ENCODE measurements at places on chromosomes 4 and X. TPM values are rescaled to one million over a fixed set of nuclear protein-coding genes. Genes with fewer than 3 reads are reported as not detected.

The TRPC5OS gene
- not detected for total RNA-seq

DNA sequence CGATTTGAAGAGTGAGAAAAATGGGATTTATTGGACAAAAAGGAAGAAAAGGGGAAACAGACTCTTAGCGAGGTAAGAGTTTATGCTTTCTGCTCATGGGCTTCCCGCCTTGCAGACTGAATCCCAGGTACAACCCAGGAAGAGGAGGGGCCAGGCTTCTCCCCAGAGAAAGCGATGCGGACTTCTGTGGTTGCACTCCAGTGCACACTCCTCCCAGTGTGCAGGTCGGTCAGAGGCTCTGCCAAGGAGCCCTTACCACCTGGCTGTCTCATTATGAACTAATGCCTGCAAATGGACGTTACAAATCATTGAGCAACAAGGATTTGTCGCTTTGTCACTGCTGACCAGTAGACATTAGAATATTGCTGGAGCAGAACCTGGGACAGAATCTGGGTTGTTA is 39.9 kb upstream of the GLRA2 start:
- no peak for DNase-seq

The SHROOM2 gene
- total RNA-seq, result not detected

- DNase-seq, result peak; percentile 26
Measured at GRCh38 chr4:1309261-1310010, 19.7 kb downstream of the MAEA start.

DNA sequence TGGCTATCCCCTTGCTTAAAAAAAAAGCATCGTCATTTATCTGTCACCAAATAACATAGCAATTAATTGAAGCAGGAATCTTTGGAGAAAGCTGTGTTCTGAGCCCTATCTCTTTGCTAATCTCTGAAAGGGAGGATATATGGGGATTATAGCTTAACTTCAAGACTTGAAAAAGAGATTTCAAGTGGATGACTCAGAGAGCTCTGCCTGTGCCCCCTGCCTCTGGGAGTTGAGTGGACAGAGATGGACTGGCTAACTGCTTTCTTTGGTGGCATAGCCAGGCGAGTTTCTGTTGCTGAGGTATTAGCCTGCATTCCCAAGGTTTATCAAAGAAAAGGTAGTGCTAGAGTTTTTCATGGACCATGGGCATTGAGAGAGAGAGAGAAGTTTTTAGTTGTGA is 91.6 kb downstream of the DDIT4L start:
- no peak for DNase-seq

The RAI2 gene
- total RNA-seq, result 0.83 TPM

- DNase-seq, result no peak
Measured at GRCh38 chr4:30721185-30722091, 1.3 kb downstream of the PCDH7 start.

The CLGN gene
- total RNA-seq, result not detected

DNA sequence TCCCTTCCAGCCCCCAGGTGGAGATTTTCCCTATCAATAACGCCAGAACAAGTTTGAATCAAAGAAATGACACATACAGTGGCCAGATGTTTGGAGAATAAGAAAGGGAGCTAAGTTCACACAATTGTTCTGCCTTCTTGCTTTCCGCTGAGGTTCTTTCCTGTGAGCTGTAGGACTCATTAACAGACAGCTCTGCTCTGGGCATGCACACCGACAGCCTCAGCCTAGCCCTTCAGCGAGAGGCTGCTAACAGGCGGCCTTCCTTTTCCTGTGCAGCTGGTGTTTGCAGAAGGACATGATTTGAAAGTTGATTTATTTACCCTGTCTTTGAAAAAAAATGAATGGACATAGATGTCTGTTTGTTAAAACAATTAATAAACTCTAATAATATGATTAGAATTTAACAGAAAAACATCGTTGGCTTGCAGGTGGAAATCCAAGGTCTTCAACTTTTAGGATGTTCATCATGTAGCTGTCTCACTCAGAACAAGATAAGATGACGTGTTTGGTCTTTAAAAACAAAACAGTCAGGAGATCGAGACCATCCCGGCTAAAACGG is 183.3 kb downstream of the KDR start:
- DNase-seq, result peak; percentile 6

DNA sequence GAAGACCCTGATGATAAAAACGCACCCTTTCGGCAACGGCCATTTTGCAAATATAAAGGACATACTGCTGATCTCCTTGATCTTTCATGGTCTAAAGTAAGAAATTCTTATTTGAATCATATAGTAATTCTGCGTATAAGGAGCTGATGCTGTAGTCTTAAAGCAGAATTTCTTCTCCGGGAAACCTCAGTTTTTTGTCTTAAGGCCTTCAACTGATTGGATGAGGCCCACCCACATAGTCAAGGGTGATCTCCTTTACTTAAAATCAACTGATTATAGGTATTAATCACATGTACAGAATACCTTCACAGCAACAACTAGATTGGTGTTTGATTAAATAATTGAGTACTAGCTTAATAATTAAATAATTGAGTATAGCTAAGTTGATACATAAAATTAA is 62.8 kb upstream of the DOCK11 start:
- no peak for DNase-seq

GRCh38 chrX:154829926-154830442 is 4.5 kb downstream of the SMIM9 start:
- DNase-seq, result no peak

The COX7B2 gene
- not detected for total RNA-seq

DNA sequence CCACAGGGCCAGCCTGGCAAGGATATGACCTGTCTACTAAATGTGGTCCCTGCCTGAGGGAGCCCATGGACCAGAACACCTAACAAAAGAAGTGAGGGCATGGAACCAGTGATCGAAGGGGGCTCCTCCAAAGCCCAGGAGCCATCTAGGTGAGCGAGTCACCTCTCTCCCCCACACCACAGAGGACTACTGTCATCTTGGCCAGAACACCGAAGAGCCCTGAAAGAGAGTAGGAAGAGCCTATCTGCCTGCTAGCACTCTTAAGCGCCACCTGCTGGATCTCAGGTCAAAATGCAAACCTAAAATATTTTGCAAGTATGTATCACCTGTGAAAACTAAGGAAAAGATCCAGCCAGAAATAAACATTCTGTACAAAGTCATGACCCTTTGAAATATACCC is 137.9 kb upstream of the ZXDB start:
- DNase-seq, result no peak

DNA sequence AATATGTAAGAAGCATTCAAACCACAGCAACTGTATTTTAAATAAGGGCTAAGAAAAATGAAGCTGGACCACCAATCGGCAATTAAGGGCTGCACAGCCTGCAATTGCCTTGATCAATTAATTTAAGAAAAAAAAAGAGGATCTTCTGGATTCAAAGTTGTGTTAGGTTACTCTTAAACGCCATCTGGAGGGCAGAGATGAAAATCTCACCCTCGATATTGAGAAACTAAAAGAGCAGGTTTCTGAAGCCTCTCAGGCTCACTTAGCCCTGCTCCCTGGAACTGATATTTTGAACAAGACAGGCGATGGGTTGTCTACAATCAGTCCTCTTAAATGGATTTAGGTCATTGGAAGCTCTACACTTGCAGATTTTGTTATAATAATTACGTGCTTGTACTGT is 579.4 kb downstream of the GRXCR1 start:
- DNase-seq, result no peak

GRCh38 chr4:133597251-133597650 is 448.2 kb downstream of the PCDH10 start:
- DNase-seq, result no peak

The CENPU gene
- total RNA-seq, result 31.4 TPM

The UCP1 gene
- total RNA-seq, result not detected

DNA sequence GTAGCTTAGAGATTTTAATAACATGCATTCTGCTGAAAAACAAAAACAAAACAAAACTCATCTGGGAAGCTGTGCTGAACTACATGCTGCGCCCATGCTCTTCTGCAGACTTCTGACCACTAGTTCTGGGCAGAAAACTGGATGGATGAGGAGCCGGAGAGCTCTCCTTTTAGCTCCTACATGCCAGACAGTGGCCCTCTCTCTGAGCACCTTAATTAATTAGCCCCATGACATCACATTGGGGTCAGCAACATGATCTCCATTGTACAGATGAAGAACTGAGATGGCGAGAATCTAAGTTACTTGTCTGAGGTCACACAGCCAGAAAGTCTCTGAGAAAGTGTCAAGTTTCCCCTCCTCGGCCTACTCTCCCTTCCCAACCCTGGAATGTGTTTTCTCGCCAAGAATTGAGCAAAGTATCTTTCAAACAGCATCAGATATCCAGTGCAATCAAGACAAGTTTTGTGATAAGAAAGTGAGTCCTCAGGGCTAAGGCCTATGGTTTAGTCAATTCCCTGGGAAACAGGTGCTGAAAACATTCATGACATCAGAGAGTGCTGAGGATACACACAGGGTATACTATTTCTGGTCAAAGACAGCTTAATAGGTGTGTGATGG is 21.6 kb downstream of the SCD5 start:
- no peak for DNase-seq

DNA sequence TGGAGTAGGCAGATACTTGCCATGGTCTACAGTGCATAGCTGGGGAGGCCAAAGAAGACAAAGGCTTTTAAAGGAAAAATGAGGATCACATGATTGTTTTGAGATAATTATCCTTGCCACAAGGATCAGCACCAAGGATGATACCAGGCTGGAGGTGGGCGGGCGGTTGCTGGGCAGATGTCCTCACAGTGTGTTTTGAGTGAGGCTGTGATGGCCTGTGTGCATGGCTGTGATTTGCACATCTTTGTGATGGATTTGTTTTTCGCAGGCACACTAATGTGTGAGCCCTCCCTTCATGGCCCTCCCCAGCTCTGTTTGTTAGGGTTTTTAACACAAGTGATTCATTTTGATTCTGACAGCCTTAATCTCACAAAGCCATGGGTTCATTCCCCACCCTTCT is 46.8 kb downstream of the RGS12 start:
- no peak for DNase-seq

The HERC5 gene
- 2.9 TPM for total RNA-seq

DNA sequence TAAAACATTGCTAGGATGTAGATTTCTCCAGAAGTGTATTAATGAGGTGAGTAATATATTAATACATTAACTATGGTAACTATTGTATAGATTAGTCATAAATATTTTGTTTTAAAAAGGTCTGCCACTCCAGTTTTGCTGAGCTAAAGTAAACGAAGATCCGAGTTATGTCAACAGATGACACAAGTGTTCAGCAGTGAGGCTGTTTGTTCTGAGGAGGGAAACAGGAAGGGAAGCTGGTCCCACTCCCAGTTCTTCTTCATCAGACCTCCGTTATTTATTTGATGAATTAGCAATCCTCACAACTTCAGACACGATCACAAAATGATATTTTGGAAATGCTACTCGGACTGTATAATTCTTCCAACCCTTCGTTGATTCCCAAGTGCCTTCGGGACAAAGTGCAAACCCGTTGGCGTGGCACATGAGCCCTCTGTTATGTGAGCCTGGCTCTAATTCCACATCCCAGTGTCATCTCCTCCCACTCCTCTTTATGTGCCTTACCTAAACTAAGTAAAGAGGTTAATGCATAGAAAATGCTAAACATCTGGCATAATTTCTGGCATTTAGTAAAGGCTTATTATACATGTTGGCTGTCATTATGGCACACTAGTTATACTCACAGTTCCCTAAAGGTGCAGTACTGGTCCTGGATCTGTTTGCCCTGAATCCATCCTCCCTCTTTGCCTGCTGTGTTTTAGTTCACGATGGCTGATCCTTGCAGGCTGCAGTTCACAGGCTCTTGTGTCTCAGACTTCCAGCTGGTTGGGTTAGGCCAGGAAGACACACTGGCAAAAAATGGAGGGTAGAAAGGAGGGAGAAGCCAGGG is 190.6 kb upstream of the LNX1 start:
- no peak for DNase-seq

DNA sequence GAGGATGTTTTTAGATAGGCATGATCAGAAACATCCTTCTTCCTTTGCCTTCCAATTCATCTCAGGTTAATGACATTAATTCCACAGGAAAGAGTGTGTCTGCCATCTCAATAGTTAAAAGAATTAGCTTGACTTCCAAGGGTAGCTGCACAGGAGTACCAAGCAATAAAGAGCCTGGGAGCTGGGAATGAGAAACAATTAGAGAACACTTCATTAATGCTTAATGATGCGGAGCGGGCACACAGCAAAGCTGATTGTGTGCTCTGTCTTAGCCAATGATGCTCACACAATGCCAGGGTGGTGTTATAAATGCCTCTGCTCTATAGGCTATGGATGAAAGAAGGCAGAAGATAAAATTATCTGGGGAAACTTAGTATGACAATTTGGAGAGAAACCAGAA is 1052.5 kb upstream of the LCORL start:
- DNase-seq, result no peak

- DNase-seq, result no peak
Measured at GRCh38 chr4:186351668-186352194, 85.7 kb downstream of the F11 start.

DNA sequence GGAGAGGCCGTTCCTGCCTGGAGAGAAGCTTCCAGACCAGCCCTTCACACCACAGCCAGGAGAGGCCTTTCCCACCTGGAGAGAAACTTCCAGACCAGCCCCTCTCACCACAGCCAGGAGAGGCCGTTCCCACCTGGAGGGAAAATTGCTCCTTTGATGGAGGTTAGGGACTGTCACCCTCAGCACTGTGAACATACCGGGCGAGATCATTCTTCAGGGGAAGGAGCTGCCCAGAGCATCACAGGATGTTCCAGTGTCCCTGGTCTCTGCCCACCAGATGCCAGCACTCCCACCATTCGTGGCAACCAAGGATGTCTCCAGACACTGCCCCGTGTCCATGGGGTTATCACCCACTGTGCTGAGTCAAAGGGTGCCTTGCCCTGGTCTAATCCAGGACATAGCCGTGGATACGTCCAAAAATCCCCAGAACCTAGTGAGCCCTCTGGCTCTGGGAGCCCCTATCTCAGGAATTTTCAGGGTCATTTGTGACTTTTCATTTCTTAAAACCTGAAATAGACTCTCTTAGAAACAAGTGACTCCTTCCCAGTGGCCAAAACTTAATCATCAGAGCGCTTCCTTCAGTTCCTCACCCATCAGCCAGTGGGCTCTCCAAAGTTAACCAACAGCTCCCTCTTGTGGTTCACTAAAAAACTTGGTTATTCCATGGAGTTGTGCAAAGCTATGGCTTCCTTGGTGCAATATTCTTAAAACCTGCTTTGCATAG is 80.2 kb downstream of the CRMP1 start:
- DNase-seq, result no peak

DNA sequence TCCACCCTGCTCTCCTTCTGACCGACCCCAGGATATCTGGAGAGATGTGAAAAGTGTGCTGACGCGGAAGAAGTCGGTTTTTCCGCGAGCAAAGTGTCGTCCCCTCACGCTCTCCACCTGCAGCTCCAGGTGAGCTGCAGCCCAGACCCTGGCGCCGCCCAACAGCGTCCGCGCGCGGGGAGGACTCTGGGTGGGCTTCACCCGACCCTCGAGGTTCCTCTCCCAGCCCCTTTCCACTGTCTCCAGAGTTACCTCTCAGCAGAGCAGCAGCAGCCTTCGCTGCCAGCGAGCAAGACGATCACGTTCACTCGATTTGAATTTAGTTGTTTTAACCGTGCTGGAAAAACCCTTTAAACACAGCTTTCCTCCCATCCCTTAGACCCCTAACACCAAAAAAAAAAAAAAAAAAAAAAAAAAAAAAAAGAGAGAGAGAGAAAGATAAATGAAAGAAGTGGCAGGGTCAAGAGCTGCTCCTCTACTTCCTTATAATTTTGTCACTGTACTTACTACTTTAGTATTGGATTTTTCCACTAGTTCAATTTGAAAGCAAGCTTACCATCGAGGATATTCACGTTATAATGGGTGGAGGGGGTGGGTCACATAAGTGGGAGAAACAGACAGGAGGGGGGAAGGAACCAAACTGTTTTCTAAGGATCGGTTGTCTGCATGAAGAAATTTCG is 758 bp upstream of the NR3C2 start:
- DNase-seq, result no peak
